Activated T-cell treated with anti-CD3 and anti-CD28 coated beads, Interleukin-2, amount 50 U/mL, for 24 hours (primary cell): ENCODE measurements at places on chromosomes 5 and 9.

- no peaks in the 10 kb centered on the region for H3K36me3 ChIP-seq
- H3K4me3 ChIP-seq: no peak overlapping the region
- no peak for DNase-seq
- peaks cover 7% of the 10 kb centered on the region for H3K4me1 ChIP-seq
Observed at GRCh38 chr9:120348951-120349429, 231.0 kb downstream of the CDK5RAP2 start.

DNA sequence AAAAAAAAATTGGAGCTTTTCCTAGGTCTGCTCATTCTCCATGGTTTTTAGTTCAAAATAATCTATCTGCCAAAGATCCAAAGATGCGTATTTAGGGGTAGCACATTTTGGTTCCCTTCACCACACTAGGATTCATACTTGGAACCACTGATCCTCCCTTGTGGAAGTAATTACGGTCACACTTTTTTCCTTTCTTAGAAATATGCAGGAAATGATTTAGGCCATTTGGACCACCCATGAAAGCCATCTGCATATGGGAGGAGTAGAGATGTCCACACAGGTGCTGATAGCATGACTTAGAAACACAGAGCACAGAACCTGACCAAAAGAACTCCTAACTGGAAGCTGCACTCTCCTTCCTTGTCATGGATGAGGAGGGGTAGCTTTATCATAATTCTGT is 105.9 kb upstream of the RAI14 start:
- DNase-seq: no peak
- H3K4me1 ChIP-seq: no peaks in the 10 kb centered on the region
- no peaks in the 10 kb centered on the region for H3K36me3 ChIP-seq
- H3K27me3 ChIP-seq: peaks cover 38% of the 10 kb centered on the region
- H3K27ac ChIP-seq: no peak overlapping the region

GRCh38 chr9:81320909-81321482 is 368.4 kb downstream of the TLE1 start:
- H3K27me3 ChIP-seq: no peaks in the 10 kb centered on the region
- H3K4me1 ChIP-seq: no peaks in the 10 kb centered on the region
- H3K36me3 ChIP-seq: no peaks in the 10 kb centered on the region
- DNase-seq: no peak

GRCh38 chr5:131302506-131302905 is 38.7 kb downstream of the CDC42SE2 start:
- H3K4me1 ChIP-seq: peaks cover 71% of the 10 kb centered on the region
- H3K4me3 ChIP-seq: no peak overlapping the region
- peaks cover 67% of the 10 kb centered on the region for H3K36me3 ChIP-seq
- no peaks in the 10 kb centered on the region for H3K27me3 ChIP-seq

DNA sequence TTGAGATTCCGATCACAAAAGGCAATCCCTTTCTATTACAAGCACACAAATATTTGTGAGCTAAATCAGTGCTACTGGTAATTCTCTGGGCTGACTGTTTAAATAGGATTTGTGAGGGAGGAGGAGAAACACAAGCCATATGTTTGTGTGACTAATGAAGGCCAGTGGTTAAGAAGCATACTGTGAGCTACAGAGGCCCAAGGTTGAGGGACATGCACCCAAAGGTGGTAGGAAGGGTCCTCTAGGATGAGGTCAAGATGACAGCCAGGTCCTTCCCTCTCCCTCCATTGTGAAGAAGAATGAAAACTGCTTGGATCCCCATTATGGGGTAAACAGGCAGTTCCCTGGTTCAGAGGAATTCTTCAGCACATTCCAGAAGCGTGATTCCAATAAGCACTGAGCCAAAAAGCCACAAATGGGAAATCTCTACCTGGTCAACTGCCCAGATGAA is 83.9 kb downstream of the SPOCK1 start:
- peaks cover 2% of the 10 kb centered on the region for H3K27me3 ChIP-seq
- no peaks in the 10 kb centered on the region for H3K4me1 ChIP-seq
- no peak for DNase-seq
- H3K36me3 ChIP-seq: no peaks in the 10 kb centered on the region
- H3K4me3 ChIP-seq: no peak overlapping the region

- no peak for DNase-seq
- peaks cover 76% of the 10 kb centered on the region for H3K36me3 ChIP-seq
- H3K4me1 ChIP-seq: peaks cover 69% of the 10 kb centered on the region
- no peaks in the 10 kb centered on the region for H3K27me3 ChIP-seq
- no peak overlapping the region for H3K4me3 ChIP-seq
Observed at GRCh38 chr5:133995883-133996563, 8.8 kb downstream of the VDAC1 start.

GRCh38 chr9:112750764-112751055 is 150 bp downstream of the SNX30 start:
- H3K4me3 ChIP-seq: no peak overlapping the region
- H3K27me3 ChIP-seq: no peaks in the 10 kb centered on the region
- peaks cover 77% of the 10 kb centered on the region for H3K4me1 ChIP-seq
- no peak for DNase-seq
- H3K27ac ChIP-seq: no peak overlapping the region

DNA sequence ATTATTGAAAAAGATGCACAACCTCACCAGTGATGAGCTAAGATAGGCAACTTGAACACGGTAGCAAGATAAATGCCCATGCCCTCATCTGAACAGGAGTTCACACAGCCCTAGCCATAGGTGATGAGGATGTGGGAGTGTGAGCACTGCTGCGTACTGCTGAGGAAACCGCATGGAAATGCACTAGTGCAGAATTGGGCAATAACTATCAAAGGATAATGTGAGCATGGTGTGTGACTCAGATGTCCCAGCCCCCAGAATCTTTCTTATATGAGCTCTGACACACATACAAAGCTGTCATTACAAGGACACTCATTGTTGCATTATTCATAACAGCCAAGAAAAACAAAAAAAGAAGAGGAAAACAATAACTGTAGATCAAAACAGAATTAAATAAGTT is 521.2 kb downstream of the IRX1 start:
- no peak for DNase-seq
- H3K4me1 ChIP-seq: no peaks in the 10 kb centered on the region
- no peak overlapping the region for H3K4me3 ChIP-seq
- no peaks in the 10 kb centered on the region for H3K27me3 ChIP-seq
- H3K27ac ChIP-seq: no peak overlapping the region
